ENCODE measurements at places on chromosomes 5 and 9.
A peak's percentile ranks its signal among the peaks of the same experiment; 100 is the strongest.

GRCh38 chr5:32100230-32100629, 73.9 kb downstream of the GOLPH3 start:
- DNase-seq = no peak

DNA sequence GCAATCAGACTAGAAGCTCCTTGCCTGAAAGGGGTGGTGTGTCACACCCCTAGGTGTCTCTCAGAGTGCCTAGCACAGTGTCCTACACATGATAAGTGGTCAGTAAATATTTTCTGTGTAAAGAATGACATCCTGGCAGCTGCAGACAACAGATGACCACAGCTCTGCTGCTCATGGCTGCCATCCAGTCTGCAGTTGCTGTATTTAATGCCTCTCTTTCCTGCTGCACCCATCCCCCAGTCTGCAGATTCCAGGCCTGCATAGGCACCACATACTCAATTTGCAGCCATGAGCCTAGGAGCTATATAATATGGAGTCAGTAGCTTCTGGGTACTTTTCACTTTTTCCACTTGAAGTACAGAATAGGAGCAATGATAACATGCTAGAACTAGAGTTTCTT, 94.9 kb upstream of the NR4A3 start:
- DNase-seq = no peak

GRCh38 chr5:173334808-173335207, 6.6 kb upstream of the STC2 start:
- no peak for DNase-seq

DNA sequence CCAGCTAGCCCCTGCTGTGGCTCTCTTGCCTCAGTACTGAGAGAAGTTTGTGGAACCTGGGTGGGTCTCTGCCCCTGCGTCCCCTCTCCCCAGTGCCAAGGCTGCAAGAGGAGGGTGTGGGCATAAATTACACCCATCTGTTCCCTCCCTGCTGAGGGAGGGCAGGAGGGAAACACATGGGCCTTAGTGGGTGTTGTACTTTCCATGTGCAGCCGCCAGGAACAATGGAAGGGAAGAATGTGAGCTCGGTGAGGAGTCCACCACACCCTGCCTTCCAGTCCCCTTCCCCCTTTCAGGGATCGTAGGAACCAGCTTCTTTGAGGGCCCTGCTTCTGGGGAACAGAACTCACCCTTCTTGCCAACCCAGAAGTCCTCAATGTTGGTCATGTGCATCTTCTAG, 138.2 kb upstream of the KLF4 start:
- DNase-seq = no peak

DNA sequence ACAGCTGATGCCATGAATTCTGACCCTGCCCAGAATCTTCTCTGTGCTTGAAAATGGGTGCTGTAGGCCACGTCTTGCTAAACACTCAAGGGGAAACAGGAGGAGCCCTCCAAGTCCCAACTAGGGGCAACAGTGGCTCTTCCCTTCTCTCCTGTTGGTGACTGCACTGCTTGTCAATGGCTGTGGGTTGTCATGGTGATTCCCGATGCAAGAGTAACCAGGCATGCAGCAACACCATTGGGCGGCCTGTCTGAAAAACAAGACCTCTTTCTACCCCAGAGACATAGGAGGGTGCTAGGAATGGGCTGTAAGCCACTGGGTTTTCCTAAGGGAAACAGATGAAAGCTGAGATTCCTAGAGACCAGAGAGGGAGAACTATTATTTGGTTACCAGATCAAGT, 201.7 kb upstream of the PANK3 start:
- no peak for DNase-seq

DNA sequence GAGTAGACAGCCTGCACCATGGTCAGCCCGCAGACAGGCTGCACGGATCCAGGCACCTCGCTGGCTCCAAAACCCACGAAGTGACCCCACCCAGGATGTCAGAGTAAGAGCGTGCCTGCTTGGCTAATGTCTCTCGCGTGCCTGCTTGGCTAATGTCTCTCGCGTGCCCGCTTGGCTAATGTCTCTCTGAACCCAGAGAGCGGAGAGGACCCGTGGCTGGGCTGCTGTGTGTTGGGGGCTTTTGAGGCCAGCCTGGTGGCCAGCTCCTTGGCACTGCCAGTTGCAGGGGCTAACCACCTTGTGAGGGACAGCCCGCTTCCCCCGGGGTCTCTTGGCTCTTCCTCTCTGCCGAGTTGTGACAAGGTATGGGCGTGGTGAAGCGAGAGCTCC, 8.9 kb upstream of the RXRA start:
- no peak for DNase-seq

- no peak for DNase-seq
Measured at GRCh38 chr9:114093761-114094505, 5.2 kb downstream of the KIF12 start.

DNA sequence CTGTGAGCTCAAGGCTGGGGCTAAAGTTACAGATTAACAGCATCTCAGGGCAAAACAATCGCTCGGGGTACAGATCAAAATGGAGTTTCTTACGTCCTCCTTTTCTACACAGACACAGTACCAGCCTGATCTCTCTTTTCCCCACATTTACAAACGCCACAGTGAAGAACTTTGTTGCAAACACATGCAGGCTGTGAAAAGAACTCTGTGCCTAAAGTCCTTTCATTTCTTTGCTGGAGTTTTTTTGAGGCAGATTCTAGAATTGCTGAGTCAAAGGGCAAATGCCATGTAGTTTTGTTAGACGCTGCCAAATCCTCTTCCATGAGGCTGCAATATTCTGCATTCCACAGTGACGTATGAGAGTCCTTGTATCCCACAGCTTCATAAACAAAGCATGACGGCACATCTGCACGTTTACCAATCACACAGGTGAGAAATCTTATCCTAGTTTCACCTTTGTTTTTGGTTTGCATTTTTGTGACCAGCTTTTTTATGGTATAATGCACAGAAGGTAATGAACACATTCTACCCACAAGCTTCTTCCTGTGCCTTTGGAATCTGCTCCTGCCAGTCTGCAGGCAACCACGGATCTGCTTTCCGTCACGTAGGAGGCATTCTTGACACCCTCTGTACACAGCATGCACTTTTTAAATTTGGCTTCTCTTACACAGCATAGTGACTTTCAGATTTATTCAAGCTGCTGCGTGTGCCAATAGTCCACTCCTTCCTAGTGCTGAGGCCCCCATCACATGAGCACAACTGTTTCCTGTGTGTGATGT, 44.6 kb upstream of the LPCAT1 start:
- no peak for DNase-seq

- peak; percentile 65 for DNase-seq
Measured at GRCh38 chr5:177553671-177554429, 513 bp downstream of the FAM193B start.

DNA sequence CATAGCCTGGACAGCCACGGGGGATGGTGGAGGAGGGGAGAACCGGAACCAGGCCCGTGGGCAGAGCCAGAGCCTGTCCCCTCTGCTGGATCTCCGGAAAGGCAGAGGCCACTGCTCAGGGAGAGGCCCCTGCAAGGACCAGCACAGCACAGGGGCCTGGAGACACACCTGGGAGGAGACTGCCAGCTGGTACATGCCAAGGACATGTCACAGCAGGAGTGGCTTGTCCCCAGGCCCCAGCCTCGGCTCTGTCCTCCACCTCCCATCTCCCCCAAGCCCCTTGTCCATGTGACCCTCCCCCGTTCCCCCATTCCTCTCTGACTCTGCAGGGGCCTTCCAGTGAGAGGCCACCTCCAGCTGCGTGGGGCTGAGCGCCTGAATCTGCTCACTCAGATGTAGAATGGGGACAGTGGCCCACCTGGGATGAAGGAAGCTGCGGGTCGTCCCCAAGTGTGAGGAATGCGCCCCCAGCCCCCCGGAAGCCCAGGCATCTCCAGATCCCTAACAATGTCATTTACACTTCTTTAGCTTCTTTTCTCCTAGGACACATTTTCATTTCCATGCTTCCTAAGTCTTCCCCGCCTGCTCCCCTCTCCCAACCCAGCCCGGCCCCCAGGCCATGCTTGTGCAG, 349.6 kb upstream of the IRX2 start:
- no peak for DNase-seq

DNA sequence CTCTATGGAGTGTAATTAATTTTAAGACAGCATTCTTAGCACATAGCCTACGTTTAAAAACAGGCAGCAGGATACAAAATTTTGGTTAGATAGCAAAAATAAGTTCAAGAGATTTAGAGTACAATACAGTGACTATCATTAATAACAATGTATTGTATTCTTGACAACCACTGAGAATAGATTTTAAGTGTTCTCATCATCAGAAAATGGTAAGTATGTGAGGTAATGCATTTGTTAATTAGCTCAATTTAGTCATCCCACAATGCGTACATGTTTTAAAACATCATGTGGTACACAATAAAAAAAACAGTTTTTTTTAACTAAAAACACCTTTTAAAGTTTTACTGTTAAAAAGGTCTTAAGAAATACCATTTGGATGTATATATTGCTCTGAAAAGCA, 94.2 kb downstream of the MUSK start:
- DNase-seq = no peak

- no peak for DNase-seq
Measured at GRCh38 chr5:150144246-150144801, 11.3 kb downstream of the PDGFRB start.

DNA sequence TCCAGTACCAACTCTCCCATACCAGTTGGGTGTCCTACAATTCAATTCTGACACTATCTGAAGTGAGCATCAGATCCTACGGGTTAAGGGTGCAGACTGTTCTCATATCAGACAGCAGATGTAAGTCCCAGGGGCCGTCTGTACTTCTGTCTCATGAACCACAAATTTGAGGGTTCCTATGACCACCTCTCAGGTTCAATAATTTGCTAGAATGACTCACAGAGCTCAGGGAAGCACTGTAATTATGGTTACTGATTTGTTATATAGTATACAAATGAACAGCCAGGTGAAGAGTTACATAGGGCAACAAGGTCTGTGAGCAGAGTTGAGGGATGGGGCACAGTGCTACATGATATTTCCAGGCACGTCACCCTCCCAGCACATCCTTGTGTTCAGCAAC, 499.1 kb downstream of the DMAC1 start:
- DNase-seq = no peak

- DNase-seq = peak; percentile 39
Measured at GRCh38 chr9:123544007-123544827, 188.2 kb downstream of the CRB2 start.

DNA sequence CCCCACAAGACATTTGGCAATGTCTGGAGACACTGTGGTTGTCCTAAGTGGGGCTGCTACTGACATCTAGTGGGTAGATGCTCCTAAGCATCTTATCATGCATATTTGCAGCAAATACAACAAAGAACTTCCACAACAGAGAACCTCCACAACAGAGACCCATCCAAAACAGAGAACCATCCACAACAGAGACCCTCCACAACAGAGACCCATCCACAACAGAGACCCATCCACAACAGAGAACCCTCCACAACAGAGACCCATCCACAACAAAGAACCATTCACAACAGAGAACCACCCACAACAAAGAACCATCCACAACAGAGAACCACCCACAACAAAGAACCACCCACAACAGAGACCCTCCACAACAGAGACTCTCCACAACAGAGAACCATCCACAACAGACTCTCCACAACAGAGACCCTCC, 32.8 kb downstream of the ARPC5L start:
- DNase-seq = no peak

GRCh38 chr5:76521240-76521758, 101.9 kb downstream of the F2RL2 start:
- no peak for DNase-seq

DNA sequence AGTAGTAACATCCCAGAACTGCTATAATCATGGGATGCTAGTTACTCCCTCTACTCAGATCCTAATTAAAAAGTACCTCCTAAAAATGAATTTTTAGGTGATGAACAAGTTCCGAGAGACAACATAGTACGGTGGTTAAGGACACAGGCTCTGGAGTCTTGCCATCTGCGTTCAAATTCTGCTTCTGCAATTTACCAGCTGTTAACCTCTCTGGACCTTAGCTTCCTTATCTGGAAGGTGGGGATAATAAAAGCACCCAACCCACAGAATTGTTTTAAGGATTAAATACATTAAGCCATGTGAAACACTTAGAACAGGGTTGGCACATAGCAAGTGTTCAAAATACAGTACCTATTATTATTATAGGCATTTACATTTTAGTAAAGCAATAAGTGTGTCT, 77.5 kb upstream of the XPA start:
- no peak for DNase-seq
